ENCODE measurements at places on chromosomes 7 and 10.

DNA sequence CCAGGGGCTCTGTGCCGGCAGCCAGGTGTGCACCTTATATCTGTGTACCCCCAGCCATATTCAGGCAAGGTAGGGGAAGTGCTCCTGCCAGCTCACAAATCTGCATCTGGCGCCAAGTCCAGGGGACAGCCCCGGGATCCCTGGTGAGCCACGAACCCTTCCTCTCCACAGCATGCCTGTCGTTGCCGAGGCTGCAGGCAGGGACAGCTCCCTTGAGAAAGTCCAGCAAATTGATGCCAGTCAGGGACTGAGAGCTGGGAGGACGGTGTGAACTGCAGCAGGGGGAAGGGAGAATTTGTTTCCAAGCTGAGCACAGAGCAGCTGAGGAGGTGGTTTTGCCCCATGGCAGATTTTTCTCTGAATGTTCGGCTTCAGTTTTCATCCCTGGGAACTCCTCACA is 919 bp downstream of the PLA2G12B start:
- no peak for DNase-seq

DNA sequence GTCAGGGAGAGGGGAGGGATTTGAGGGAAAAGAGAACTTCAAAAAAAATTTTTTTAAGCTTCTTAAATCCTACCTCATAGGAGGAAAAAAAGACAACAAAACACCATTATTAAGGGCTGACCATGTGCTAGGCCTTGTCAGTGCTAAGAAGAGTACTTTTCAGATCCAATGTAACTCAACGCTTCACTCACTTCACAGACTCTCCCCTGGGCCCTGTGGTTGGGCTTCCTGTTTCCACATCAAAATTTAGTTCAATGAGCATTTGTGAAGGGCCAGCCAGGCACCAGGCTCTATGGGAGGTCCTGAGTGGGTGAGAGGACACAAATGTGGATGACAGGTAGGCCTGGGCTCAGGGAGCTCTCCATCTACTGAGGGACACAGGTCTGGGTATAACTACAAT is 249.8 kb downstream of the PTEN start:
- DNase-seq: no peak

- DNase-seq: no peak
Observed at GRCh38 chr10:27564880-27565279, 60.8 kb downstream of the RAB18 start.

- DNase-seq: no peak
Observed at GRCh38 chr10:70302292-70302691, 18.5 kb upstream of the NPFFR1 start.

GRCh38 chr7:11591943-11592342 is 240.1 kb downstream of the THSD7A start:
- DNase-seq: no peak

DNA sequence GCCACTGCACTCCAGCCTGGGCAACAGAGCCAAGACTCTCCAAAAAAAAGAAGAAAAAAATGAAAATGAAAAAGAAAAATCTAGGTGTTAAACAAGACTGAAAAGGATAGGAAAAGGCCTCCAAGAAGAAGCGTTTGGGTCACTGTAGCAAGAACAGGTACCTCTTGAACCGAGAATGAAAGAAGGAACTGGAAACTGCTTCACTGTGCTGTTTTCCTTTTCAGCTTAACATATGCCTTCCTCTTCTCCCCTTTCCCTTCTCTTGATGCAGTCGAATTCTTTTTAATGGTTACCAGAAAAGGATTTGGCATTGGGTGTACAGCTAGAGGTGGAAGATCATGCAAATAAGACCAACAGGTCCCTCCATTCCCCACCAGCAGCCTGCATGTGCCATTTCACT is 28.1 kb downstream of the LRRC4 start:
- DNase-seq: no peak

GRCh38 chr7:131104596-131105293 is 222.9 kb upstream of the MKLN1 start:
- no peak for DNase-seq

DNA sequence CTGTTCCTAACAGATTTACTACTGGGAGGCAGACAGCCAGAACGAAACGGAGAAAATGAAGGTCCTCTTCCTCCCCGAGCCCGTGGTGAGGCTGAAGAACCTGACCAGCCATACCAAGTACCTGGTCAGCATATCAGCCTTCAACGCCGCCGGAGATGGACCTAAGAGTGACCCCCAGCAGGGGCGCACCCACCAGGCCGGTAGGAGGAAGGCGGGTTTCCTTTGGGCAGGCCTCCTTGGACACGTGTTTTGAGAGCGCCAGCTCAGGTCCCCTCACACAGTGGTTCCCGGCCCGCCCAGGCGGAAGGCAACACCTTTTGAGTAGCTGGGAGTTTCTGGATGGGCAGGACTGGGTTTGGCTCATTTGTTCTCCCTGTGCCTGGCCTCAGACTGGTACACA is 474.0 kb upstream of the FOXK1 start:
- no peak for DNase-seq

GRCh38 chr7:132377015-132377414 is 199.3 kb downstream of the PLXNA4 start:
- no peak for DNase-seq

GRCh38 chr7:43362652-43363034 is 220.3 kb upstream of the STK17A start:
- DNase-seq: no peak

Data from activated CD8-positive, alpha-beta memory T cell treated with anti-CD3 and anti-CD28 coated beads for 4 hours (primary cell).